ENCODE measurements at places on chromosomes 2 and 18.

- DNase-seq, result no peak
Measured at GRCh38 chr2:20580690-20581437, 70.0 kb downstream of the HS1BP3 start.

DNA sequence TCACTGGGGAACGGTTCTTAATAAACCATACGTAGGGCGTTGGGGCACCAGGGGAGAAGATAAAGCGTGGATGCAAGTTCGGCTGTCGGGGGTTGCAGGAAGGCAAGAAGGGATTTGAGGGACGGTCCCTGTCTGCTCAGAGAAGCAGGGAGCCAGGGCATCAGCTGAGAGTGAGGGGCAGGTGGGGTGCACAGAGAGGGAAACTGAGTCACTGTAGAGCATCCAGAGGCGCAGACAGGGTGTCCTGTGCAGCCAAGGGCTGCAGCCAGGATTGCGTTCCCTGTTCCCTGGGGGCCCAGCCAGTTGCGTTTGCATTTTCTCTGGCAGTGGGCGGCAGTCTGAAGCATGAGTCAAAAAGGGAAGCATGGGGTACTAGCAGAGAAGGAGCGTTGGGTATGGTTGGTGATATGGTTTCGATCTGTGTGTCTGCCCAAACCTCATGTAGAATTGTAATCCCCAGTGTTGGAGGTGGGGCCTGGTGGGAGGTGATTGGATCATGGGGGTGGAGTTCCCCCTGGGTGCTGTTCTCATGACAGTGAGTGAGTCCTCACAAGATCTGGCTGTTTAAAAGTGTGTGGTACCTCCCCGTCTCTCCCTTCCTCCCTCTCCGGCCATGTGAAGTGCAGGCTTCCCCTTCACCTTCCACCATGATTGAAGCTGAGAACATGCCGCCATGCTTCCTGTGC is 202.9 kb downstream of the NDUFA10 start:
- no peak for DNase-seq

- DNase-seq, result no peak
Measured at GRCh38 chr2:151975460-151976414, 123.1 kb downstream of the CACNB4 start.

- DNase-seq, result no peak
Measured at GRCh38 chr2:45353879-45354278, 257.2 kb downstream of the SRBD1 start.

GRCh38 chr18:34039611-34040010 is 185.1 kb downstream of the NOL4 start:
- no peak for DNase-seq

DNA sequence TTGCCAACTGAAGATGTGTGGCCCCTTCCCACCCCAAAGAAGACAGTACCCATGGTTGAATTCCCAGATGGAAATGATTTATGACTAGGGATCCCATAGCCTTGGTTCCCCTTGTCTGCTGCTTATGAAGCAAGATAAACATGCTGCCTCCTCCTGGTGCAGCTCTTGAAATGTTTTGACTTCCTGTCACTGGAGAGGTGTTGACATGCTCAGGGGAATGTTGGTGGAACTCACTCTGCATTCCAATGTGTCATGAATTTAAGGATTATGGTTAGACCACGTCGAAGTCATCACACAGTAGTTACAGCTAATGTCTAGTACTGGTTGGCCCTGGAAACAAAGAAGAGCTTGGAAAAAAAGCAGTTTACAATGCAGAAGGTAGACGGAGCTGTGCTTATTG is 69.0 kb upstream of the FAM110C start:
- no peak for DNase-seq

DNA sequence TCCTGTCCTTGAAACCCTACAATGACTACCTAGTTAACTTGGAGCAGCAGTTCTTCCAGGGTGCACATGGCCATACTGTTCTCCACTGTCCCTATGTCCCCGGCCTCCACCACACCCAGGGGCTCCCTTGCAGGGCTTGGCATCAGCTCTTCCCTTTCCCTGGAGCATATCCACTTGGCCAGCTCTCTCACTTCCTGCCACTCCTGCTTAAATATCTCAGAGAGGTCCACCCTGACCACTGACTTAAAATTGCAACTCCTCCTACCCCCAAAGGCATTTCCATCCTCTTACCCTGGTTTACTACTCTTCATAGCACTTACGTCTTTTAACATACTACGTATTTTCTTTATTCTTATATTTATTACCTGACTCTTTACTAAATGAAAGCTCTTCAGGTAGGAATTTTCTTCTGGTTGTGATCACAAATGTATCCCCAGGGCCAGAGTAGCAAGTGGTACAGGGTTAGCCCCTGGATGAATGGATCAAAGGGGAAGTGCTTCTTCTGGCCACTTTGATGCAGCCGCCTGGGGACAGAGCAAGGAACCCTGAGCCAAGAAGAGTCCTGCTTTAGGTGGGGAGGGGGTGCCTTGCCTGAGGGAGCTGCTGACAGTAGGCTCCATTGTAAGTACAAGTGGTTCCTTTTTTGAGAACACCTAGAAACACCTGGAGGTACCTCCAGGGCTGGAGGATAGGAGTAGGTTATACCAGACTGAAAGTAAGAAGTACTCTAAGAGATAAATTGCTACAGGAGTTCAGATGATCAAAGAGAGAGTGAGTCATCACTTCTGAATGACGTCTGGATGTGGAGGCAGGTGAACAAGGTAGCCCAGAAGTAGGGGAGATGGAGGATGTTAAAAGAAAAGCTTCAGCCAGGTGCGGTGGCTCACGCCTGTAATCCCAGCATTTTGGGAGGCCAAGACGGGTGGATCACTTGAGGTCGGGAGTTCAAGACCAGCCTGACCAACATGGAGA is 82.2 kb downstream of the SOCS6 start:
- DNase-seq, result no peak

- no peak for DNase-seq
Measured at GRCh38 chr2:206218156-206218555, 56.3 kb upstream of the ZDBF2 start.

DNA sequence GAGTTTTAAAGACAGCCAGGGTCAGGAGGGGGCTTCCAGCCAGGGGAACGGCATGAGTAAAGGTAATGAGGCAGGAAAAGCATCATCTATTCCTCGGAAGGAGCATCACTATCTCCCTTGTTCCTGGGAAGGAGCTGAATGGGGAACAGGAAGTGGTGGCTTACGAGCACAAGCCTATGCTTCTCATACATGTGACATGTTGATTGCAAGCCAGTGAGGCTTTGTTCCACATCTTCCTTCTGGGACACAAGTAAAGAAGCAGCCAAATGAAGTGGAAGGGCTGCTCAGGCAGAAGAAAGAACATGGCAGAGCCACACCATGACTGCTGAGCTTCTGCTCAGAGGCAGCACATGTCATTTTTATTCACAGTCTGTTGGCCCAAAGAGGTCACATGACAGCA is 15.1 kb upstream of the LMAN1 start:
- no peak for DNase-seq

DNA sequence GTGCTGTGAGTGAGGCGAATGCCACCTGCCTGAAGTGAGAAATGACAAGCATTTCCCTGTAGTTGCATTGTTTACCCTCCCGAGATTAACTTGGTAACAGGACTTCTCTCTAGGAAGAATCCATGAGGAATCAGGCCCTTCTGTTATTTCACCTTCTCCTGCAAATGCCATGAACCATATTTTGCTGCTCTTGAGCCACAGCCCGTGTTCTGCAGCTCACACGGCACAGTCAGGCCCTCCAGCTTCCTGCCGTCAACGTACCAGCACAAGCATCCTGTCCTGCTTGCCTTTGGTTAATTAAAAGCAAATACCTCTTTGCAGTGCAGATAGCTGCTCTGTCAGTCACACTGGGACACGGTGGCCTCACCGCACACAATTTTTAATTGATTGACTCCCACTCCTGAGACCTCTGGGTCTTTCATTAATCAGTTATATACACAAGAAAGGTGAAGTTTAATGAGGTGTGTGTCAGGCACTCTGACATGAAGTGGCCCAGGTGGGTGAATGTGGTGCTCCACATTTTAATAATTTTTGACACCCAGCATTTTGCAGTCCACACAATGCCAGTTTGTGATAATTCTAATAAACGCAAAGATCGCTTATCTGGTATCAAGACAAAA is 95.3 kb upstream of the ASB18 start:
- DNase-seq, result no peak

DNA sequence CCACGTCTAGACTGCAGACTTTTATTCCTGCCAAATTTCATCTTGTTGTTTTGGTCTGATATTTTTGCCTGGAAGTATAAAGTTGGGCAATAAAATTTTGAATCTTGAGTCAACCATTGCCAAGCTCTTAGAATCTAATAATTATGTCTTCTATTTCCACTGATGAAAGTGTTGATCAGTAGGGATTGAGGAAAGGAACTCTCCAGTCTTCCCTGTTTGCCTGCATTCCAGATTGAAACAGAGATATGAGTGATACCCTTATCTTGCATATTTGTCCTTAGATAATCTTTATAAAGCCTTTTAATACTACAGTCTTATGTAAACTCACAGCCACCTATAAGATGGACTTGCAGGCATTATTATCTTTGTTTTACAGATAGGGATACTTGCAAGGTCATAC is 45.5 kb upstream of the UBE2E3 start:
- no peak for DNase-seq

- no peak for DNase-seq
Measured at GRCh38 chr18:12394428-12394827, 13.3 kb upstream of the PRELID3A start.

- no peak for DNase-seq
Measured at GRCh38 chr2:67566285-67566684, 169.2 kb downstream of the ETAA1 start.

DNA sequence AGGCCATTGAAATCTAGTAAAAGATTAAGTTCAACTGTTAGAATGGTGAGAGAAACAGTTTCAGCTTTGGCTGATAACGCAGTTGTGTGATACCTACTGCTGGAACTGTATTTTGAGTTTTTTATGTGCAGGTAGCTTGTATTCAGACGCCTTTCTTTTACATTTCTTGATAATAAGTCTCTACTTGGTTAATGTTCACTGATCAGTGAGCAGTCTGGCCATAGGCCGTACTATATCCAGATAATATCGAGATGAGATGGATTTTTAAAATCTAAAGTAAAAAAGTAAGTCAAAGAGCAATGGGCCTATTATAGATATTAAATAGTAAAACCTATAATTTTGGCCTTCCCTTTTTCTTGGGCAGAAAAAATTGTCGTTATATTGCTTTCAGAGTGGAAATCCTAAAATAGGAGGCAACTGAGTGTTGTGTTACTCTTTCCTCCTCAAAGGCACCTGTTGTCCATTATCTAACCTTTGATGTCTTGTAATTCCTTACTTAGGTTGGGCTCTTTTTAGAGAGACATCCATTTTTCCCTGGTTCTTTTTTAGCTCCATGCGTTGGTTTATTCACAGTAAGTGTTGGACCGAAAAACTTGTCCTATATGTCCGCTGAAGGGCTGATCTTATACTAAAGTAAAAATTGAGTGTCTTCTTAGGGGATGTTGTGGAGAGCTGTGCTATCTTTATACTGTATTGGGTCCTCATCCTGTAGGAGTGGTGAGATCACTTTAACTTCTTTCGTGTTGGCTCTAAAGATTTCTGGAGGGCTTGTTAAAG is 1.7 kb downstream of the EML4 start:
- no peak for DNase-seq

GRCh38 chr2:70928366-70928765 is 7.3 kb upstream of the ATP6V1B1 start:
- no peak for DNase-seq

- no peak for DNase-seq
Measured at GRCh38 chr2:60628026-60628425, 74.6 kb upstream of the BCL11A start.

DNA sequence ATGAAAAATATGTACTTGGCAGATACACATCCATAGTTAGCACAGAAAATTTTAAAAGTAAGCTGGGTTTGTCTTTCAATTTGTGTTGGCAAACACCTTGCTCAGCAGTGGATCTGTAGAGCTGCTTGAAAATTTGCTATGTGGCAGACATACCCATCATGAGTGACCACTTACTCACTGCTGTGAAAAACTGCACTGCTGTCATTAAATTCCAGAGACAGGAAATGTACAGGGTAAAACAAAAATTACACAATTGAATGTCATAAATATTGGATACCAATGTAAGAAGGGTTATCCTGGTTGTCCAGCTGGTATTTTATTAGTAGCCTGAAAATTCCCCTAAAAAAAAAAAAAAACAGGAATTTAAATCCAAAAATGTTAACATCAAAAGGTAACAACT is 24.5 kb downstream of the NIF3L1 start:
- no peak for DNase-seq

DNA sequence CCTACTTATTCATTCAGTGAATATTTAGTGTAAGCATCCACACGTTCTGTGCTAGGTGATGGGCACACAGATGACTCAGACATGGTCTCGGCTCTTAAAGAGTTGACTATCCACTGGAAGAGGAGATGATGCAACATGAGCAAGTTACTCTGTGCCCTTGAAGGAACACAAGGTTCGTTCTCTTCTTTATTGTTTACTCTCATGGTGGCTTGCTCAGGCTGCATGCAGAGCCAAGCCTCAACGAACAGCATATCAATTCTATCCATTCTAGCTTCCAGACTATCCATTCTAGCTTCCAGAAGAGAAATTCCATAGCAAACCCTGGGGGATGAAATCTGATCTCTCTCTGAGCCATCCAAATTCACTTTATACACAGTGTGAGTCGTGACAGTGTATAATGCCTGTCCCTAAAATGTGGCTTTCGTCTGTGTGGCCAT is 68.1 kb upstream of the CTAGE1 start:
- DNase-seq, result no peak

- no peak for DNase-seq
Measured at GRCh38 chr2:223625652-223626051, 23.5 kb upstream of the SCG2 start.

DNA sequence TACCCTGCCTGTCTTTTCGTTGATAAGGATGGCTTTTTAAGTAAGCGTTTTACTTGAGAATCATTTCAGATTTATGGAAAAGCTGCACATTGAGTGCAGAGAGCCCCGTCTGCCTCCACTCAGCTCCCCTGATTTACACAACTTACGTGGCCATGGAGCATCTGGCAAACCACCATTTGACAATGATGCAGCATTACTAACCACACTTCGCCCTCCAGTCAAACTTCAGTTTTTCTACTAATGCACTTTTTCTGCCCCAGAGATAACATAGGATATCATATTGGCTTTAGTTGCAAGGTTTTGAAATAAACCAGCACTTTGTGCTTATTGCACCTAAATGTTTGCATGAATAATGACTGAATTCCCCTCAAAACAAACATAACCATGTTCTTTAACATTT is 165.1 kb upstream of the TPO start:
- no peak for DNase-seq

DNA sequence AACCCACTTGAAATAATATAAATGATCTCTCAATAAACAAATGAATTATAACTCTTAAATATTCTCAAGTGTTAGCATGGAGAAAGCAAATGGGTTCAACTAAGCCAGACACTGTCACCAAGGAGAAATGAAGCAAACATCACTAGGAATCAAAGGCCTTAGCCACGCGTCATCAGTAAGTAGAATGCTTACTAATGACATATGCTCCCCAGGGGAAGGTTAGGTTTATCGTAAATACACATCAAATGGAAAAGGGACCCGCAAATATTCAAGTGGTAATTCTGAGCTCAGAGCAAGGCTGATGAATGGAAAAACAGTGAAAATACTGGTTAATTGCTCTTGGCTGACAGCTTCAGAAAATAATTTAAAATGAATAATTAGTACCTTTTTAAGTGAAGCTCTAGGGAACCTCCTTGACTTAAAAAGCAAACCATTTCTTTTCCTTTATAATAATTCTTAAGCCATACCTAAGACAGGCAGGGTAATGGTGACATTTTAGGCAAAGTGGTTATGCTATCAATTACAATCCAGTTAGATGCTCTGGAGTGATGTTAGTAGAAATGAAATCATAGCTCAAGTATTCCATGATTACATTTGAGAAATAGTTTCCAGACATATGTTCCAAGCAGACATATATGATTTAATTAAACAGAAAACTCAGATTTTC is 101.5 kb downstream of the ALPK2 start:
- no peak for DNase-seq

GRCh38 chr2:60149176-60149575 is 404.3 kb downstream of the BCL11A start:
- no peak for DNase-seq

Measured in HuH-7.5 (cell line).